ENCODE measurements at places on chromosomes 6 and 20.

DNA sequence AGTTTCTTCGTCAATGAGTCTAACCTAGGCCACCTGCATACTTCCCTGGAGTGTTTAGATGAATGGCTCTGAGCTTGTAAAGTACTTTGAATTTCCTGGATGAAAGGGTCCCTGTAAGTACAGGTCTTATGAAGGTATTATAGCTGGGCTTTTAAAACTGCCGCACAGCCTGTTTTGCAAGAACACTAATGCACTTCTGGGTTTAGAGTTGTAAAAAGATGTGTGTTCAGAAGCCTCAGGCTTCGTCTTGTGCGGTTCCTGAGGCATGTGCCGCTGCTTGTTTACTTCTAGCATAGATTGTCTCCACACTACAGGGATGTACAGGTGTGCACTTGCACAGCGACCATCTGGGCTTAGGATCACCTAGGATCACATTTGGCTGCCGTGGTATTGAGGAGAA is 324.5 kb downstream of the SOX4 start:
- DNase-seq = no peak

GRCh38 chr20:41078329-41078728 is 49.7 kb downstream of the TOP1 start:
- DNase-seq = no peak

DNA sequence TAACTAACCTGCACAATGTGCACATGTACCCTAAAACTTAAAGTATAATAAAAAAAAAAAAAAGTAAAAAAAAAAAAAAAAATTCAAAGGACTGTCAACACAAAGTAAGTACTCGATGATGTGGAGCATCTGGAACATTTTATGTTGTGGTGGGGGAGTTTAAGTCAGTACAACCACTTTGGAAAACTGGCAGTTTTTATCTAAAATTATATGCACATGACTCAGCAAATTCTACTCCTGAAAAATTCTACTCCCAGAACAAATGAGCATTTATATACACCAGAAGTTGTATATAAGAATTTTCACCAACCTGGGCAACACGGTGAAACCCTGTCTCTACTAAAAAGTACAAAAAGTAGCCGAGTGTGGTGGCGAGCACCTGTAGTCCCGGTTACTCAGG is 36.9 kb upstream of the CCDC28A start:
- no peak for DNase-seq

DNA sequence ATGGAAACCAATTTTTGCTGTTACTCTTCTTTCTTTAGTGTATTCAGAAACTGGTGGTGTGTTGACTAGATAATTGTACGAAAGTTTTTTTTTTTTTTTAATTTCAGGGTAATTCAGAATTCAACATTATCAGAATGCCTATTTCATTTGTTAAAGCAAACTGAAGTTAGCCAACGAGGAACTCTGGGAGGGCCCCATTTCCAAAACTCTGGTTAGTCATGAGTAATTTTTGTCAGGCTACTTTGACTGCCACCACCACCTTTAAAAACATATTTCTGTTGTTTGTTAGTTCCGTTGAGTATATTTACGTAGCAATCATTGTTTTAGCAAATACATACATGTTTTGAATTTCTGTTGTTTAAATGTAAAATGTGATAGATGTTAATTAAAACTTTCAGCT is 763 bp downstream of the ZKSCAN8 start:
- DNase-seq = no peak

DNA sequence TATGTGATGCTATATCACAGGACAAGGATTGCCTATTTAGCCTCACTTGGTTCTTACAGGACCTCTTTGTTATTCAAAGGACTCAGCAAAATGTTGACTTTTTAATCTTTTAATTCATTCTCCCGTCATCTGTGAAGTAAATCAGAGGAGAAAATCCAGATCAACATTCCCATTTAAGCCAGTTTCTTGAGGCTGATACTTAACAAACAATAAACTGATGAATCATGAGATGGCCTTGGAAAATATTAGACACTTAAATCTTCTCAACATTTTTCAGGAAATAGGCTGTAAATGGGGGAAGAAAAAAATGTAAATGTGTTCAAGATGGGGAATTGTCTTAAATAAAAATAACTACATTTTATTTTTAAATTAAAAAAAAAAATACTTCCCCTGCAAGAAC is 55.9 kb upstream of the UBR2 start:
- DNase-seq = no peak

DNA sequence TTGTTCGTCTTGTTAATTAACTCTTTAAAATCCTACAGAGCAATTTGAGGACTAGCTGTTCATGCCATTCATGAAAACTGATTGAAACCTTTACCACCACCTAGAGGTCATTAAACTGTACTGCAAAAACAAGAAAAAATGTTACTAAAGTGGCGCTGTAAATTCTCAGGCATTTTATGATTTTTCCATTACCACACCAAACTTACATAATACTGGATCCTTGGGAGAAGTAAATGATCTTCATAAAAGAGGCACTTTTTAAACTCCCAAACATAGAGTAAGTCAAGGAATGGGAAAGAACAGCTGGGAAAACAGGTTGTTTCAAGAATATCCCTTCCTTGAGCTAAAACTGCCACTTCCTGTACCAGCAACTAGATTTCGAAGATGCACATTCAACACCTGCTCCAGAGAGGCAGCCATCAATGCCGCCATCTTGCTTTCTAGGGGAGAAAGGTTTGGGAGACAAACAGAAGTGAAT is 54.3 kb downstream of the MYLIP start:
- DNase-seq = peak; percentile 60

DNA sequence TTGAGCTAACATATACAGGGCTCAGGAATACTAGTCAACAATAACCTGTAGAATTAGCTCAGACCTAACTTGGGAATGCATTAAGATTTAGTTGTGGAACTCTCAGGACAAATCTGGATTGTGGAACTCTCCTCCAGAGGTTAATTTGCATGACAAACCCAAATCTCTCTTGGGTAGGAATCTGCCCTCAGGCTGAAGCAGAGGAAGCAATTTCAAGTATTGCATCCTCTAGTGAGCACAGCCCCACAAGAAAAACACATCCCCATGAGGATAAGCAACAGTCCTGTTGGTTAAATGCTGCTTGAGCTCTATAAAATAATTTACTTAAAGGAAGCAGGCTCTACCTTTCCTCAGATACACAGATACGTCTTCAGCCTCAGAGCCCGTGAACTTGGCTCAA is 170.9 kb upstream of the STXBP5 start:
- no peak for DNase-seq

DNA sequence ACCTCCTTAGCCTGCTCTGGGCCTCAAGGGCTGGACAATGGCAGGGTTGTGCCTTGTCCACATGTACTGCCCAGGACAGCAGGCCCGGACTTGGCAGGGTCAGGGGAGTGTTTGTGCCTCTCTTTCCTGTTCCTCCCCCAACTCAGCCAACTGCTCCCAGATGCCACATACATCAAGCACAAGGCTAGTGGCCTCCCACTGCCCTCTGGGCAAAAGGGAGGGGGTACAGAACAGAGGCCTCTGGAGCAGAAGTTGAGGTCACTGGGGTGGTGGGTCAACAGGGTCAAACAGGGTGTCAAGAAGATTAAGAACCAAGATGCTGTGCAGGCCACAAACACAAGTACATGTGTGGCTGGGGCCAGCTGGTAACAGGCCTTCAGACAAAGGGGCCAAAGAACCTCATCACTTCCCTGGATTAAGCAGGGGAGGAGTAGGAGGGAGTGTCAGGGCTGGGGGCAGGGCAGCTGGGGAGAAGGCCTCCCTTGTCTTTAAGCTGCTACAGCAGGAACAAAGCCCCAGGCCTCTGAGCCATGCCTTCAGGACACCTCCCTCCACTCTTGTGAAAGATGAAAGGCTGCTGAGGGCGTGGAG is 36.0 kb downstream of the KCNK5 start:
- DNase-seq = no peak

DNA sequence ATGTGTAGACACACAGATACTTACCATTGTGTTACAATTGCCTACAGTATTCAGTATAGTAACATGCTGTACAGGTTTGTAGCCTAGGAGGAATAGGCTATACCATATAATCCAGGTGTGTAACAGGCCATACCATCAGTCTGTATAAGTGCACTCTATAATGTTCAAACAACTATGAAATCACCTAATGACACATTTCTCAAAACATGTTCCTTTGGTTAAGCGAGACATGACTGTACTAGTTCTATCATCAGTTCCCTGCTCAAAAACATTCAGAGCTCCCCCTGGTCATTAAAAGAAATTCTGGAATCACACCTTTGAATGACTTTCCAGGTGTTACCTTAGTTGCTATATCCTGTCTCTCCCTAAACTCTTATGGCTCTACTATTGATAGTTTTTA is 70.4 kb upstream of the SLC2A12 start:
- no peak for DNase-seq

GRCh38 chr6:164792666-164793065 is 516.7 kb downstream of the C6orf118 start:
- no peak for DNase-seq

GRCh38 chr6:107538856-107539387 is 49.0 kb downstream of the SOBP start:
- DNase-seq = no peak

DNA sequence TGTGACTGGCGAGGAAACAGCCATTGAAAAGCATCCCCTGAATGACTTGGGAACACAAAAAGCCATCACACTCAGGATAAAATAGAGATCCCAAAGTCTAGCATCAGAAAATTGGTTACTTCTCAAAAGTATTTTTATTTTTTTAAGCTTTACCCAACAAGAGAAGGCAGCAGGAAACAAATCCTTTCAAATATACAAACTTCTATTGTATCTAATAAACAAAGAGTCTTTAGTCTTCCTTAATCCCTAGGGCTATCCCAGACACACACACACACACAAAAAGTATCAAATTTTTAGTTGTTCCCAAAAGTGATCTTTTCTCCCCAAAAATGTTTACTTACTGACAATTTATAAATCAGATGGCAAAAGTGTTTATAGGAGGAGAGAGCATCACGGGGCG is 33.2 kb upstream of the MARCKS start:
- DNase-seq = no peak

DNA sequence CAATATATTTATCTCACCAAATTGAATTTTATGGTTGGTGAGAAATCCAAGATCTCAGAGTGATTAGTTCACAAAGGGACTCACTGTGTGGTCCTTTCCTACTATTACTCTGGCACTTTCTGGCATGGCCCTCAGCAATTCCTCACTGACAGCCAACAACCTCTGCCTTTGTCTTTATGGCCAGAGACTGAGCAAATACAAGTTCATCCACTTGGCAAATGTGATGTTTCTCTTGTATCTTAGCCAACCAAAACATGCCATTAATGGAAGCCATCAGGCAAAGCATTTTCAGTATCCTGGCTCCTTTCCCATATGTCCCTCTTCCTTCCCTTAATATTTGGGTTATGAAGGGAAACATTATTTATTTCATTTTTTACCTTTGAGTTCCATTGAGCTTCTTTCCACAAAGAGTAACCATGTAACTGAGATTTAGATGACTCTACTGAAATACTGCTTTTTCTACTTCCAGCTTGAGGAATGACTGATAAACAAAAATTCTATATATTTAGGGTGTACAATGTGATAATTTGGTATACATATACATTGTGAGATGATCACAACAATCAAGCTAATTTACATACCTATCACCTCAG is 30.8 kb upstream of the SMLR1 start:
- DNase-seq = no peak

DNA sequence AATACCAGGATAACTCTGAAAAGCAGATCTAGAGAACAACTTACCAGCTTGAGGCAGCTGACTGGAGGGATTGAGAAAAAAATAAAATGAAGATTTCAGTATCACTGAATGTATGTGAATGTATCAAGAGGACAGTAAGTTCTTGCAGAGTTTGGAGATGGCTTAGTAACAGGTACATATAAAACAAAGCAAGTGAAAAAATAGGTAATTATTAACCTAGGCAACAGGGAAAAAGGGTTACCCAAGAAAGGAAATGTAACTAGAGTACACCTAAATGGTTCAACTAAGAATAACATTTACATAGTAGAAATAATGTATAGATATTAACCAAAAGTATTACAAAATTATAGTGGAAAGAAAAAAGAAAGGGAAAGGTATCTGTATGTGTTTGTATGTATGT is 67.3 kb downstream of the NRSN1 start:
- DNase-seq = no peak

DNA sequence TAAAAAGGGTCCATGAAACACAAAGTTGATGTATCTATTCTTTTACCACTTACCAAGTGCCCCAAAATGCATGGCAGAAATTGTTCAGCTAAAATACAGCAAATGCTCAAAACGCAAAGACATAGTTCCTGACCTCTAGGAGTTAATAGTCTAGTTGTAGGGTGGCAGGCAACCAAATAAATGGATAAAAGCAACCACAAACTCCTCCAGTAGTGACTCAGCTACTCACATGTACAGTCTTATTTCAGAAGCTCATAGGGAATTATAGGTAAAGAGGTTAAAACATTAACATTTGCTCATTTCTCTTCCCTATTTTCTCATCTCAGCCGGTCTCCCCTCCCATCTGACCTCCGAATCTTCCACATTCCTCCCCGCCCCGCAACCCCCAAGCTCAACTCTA is 143.9 kb upstream of the INSM1 start:
- DNase-seq = no peak

DNA sequence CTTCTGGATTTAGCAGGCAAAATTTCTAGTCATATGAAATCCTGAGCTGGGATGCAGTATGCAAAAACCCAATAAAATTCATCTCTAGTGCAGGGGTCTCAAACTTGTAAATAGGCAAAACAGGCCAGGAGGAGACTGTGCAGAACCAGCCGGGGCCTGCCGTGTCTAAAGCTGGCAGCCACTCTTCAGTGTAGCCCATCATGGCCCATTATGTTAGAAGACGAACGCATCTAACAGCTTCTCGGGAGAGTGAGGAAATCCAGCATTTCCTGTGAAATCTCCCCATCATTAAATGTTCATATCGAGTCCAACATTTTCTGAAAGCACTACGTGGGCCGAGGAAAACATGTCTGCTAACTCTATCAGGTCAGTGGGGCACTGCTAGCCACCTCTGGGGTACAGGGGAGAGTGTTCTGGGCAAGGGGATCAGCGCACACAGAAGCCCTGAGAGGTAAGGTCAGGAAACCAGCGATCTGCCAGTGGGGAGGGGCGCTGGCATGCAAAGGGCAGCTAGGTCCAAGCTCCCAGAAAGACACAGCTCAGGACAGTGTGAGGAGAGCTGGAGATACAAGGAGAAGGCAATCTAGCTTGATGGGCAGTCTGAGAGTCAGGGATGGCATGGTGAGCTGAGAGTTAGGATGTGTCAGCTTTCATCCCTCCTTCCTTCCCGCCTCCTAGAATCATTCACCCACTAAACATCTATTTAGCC is 144.2 kb downstream of the PREX1 start:
- DNase-seq = no peak

- no peak for DNase-seq
Observed at GRCh38 chr20:14512839-14513238, 175.4 kb upstream of the FLRT3 start.

GRCh38 chr20:5870568-5870981 is 79.8 kb downstream of the TRMT6 start:
- no peak for DNase-seq

GRCh38 chr20:13042458-13042794 is 33.7 kb downstream of the SPTLC3 start:
- peak; percentile 33 for DNase-seq
